Suppressor macrophage treated with lipopolysaccharide for 1 hour (primary cell): ENCODE measurements at places on chromosomes 5 and 9.

DNA sequence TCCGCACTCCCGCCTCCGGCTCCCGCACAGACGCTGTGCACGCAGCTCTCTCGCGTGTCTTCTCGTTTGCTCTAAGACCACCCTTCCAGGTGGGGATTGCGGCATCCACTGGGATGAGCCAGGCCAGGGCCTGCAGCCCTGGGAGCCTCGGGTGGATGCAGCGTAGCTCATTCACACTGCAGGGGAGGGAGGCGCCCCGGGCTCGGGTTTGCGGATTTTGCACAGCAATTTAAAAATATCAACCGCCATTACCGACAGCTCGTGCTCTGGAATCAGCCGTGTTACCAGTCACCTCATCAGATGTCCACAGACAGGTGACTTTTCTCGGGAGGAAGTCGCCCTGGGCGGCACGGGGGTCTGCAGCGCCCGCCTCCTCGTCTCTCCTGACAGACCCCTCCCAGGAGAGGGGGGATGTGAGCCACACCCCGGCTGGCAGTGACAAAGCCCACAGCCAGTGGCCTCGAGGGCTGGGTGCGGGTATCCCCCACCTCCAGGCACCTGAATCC is 20.8 kb upstream of the SLC6A3 start:
- no peak for DNase-seq

- no peak for DNase-seq
These were observed 200.4 kb downstream of the TTLL11 start for GRCh38 chr9:121892706-121893105.

- no peak for DNase-seq
These were observed 4.7 kb downstream of the SARDH start for GRCh38 chr9:133733421-133733795.

- no peak for DNase-seq
These were observed 25.1 kb downstream of the PALM2AKAP2 start for GRCh38 chr9:109805050-109805449.

DNA sequence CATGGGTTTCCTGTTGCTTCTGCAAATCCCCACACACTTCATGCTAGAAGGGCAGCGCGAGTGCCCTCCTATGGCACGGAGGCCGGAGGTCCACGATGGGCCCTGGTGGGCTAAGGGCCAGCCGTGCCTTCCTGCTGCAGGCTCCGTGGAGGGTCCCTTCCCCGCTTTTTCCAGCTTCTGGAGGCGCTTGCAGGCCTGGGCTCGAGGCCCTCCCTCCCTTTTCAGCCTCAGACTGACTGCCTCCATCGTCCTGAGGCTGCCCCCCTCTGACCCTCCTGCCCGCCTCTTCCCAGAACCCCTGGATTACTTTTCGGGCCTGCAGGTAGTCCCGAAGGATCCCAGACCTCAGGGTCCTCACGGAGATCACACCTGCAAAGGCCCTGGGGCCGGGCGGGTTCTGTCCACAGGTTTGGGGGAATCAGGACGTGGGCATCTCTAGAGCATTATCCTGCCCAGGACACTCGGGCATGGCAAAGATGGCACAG is 3.2 kb upstream of the TERT start:
- DNase-seq, result no peak

GRCh38 chr5:93589152-93589828 is 6.3 kb downstream of the NR2F1 start:
- no peak for DNase-seq

DNA sequence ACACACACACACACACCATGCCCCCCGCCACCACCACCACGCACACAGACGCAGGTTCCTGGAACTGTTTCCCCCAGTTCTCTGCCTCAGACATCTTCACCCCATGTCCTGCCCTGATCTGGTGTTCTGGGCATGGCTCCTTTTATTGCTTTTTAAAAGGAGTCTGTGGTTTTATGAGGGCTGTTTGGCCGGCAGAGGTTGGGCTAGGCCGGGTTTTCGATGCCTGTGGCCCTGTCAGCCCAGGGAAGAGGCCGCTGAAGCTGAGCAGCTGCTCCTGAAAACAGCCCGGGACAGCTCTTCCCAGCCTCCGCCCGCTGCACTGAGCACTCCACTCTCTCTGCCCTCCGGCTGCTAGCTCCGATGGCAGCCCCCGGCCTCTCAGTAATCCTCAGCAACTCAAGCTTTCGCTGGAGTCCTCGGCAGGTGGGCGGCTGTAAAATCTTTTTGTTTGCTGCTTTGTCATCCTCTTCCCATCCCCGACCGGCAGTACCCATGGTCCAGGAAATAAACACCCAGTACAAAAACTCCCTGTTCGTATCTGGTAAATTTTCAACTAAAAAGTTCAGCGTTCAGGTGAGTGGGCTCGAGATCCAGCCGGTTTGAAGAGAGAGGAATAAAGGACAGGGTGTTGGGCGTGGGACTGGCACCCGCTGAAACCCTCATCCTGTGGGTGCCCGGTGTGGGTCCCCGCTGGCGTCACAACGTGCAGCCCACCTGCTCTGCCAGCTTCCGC is 103.0 kb upstream of the ERCC6L2 start:
- DNase-seq, result no peak

- peak; percentile 93 for DNase-seq
These were observed 31.5 kb downstream of the HRH2 start for GRCh38 chr5:175689147-175689991.

DNA sequence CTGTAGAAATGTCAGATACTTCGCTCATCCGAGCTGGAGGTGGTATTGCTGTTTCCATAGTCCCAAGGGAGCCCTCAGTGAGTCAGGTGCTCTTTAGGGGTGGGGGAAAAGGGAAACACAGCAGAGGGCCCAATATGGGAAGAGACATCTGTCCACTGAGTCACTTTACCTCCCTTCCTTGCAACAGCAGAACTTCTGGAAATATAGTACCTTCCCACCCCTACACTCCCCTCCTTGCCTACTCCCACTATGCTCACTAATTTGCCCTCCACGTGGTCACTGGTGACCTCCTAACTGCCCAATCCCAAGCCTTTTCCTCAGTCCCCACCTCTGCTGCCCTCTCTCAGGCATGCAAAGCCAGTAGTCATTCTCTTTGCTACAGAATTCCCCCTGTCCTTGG is 1.9 kb downstream of the HK3 start:
- DNase-seq, result peak; percentile 75

GRCh38 chr9:128762671-128763449 is 8.9 kb downstream of the ZER1 start:
- DNase-seq, result no peak

GRCh38 chr9:99694393-99694792 is 127.3 kb upstream of the NR4A3 start:
- no peak for DNase-seq

DNA sequence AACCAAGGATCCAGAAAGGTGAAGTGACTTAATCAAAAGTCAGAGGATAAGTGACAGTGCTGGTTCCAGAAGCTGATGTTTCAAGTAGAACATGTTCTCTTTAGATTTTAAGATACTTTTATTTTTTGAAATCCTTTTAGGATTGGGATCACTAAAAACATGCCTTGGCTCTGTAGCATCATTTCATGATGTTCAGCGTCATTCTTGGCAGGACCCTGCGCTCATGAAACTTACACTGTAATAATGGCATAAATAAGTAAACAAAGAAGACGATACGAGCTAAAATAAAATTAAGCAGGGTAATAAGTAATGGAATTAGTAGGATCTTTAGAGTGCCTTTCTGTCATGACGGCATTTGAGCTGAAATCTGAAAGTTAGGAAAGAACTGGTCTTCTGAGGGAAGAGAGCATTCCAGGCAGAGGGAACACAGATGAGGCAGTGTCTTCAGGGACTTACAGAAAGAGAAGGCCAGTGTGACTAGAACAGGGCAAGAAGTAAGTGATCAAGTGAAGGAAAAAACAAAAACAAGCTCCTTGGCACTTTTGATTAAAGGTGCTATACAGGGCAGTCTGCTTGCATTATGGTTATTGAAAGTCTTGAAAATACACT is 19.9 kb downstream of the CTNNA1 start:
- DNase-seq, result no peak

DNA sequence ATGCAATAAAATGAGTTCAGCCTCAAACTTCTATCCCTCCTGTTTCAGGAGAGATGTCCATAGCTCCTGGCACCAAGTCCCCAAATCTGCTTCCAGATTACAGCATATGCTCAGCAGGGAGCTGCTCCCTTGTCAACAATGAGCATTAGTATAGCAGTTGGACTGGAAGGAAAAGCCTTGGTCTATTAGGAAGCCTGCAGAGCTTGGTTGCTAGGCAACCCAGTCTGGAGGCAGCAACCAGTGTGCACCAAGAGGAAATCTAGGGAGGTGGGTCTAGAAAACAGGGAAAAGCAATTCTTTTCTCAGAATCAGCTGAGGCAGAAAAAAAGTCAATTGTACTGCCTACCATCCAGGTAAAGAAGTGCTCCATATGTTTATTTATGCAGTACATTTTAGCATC is 229.5 kb upstream of the NMUR2 start:
- no peak for DNase-seq

DNA sequence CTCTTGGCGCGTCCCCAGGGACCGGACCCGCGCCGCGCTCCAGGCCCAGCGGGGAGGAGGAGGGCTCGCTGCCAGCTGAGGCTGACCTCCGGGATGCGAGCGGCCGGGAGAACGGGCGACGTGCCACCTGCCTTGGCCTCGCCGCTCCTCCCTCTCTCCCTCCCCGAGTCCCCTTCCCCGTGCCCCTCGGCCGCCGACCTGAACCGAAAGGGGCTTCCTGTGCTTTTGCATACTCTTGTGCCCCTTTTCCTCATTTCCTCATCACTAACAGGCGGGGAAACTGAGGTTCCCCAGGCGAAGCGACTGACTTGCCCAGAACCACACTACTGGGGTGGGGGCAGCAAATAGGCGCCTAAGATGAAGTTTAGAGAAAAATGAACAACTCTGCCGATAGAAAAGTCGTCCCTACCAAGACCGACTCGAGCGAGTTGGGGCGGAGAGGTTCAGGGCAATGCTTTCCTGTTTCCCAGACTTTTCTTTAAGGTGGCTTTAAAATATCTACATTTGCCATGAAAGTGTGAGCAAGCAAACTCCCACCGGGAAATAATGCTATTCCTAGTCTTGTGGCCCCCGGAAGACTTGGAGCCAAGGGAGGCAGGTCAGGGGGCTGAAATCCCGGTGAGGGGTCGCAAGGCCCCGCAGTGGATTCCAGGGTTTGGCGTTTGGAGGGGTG is 580 bp upstream of the DUSP1 start:
- no peak for DNase-seq

- no peak for DNase-seq
These were observed 158.7 kb downstream of the CCDC171 start for GRCh38 chr9:15711531-15711930.

GRCh38 chr9:135240222-135240621 is 152.8 kb downstream of the OLFM1 start:
- DNase-seq, result no peak

GRCh38 chr5:93022796-93023447 is 558.1 kb downstream of the NR2F1-AS1 start:
- no peak for DNase-seq

DNA sequence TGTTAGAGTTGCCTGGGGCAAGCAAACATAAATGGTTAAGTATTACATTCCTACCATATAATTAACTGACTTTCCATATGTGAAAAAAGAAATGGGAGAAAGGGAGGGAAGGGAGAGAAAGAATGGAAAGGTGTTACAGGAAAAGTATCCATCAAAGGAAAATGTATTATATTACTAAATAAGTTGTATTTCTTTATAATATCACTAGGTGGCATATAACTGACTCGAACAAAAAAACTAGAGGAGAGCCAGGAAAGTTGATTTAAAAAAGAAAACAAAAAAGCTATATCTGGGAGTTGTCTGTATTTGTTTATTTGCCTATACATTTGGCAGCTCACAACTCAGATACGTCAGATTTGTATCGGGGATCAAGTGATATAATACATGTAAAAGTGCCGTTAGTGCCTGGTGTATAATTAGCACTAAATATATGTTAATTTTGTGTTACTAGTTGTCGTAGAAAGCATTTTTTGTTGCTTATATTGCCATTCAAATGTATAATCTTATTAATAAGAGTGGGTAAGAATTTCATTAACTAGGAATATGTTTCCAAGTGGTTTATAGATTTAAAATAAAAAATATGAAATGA is 59.6 kb upstream of the ADAMTS19 start:
- DNase-seq, result no peak

- DNase-seq, result no peak
These were observed 43.8 kb downstream of the GNA14 start for GRCh38 chr9:77604316-77604715.

DNA sequence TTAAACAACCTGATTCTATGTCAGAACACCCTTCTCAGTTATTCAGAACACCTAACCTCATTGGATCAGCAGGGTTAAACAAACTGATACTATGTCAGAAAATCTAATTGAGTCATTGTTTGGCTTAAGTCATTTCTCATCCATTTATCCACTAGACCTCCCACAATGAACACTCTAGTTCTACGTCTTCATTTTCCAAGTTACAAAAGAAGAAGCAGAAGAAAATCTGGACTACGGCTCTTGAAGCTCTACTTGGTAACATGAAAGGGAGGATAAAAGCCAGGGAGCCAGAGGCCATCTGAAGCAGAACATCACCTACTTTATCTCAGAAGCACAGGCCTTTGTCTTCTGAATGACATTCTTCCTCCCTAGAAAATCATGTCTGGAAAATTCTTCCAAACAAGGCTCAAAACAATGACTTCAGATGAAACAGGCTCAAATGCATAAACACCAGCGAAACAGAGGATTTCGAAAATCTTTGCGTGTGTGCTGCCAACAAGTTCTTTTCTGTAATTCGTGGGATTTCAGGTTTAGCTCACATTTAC is 35.4 kb upstream of the TGFBI start:
- no peak for DNase-seq

- no peak for DNase-seq
These were observed 374.9 kb downstream of the MAT2B start for GRCh38 chr5:163880302-163880701.

DNA sequence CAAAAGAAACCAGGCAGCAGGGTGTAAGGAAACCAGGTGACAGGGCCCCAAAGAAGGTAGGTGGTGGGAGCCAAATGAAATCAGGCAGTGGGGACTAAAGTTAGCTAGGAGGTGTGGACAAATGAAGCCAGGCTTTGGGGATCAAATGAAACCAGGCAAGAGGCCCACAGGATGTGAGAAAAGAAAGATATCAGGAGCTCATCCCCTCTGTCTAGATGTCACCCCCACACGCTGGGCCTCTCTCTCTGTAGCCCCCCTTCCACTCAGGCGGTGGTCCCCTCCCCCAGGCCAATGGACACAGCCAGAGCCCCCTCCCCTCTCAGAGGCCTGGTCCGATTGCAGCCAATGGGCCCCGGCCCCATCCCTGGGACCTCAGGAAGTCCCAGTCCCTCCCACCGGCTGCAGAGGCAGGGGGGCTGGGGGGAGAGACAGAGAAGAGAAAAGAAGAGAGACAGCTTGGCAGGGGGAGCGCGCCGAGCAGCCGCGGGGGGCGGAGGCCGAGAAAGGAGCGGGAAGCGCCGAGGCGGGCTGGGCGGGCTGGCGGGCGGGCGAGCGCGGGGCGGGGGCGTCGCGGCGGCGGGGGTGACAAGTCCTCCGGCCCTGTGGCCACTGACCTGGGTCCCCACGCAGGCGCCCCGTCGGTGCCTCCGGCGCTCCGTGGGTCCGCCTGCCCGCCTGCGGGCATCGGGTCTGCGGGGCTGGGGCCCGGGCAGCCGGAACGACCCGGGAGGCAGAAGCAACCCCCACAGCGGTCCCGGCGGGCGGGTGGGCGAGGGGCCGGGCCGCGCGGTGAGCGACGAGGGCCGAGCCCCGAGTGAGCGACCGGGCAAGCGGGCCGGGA is 11.9 kb downstream of the CNTFR start:
- no peak for DNase-seq

GRCh38 chr9:130339306-130339705 is 73.7 kb downstream of the HMCN2 start:
- no peak for DNase-seq
